ENCODE measurements at places on chromosomes 5 and 9. TPM values are rescaled to one million over a fixed set of nuclear protein-coding genes. Genes with fewer than 3 reads are reported as not detected.

STKLD1 gene
- polyA plus RNA-seq, result 3.4 TPM

GRCh38 chr5:97489010-97489840 is 306.2 kb upstream of the RIOK2 start:
- DNase-seq, result no peak

GRCh38 chr5:154221371-154221896 is 30.9 kb downstream of the GALNT10 start:
- DNase-seq, result peak; percentile 45

GRCh38 chr9:2907411-2907810 is 63.5 kb upstream of the PUM3 start:
- DNase-seq, result no peak

WNK2 gene
- polyA plus RNA-seq, result 6.8 TPM

CDC20B gene
- 13.8 TPM for polyA plus RNA-seq

GGTA1 gene
- 9.2 TPM for polyA plus RNA-seq

All from right lung (tissue), 10 donors.